ENCODE measurements at places on chromosomes 6 and 20. TPM values are rescaled to one million over a fixed set of nuclear protein-coding genes. Genes with fewer than 3 reads are reported as not detected.

The ZFP64 gene
- 46.3 TPM for total RNA-seq

The MDFI gene
- 47.9 TPM for total RNA-seq

The CST5 gene
- 4.8 TPM for total RNA-seq

The CCM2L gene
- not detected for total RNA-seq

The TRPC4AP gene
- total RNA-seq = 94.4 TPM

The RAE1 gene
- total RNA-seq = 25.6 TPM

The CPXM1 gene
- 158 TPM for total RNA-seq

Measured in mesangial cell (primary cell).